ENCODE measurements at places on chromosomes 16 and 17. TPM values are rescaled to one million over a fixed set of nuclear protein-coding genes. Genes with fewer than 3 reads are reported as not detected.

Gene KLHL10
- not detected for total RNA-seq

DNA sequence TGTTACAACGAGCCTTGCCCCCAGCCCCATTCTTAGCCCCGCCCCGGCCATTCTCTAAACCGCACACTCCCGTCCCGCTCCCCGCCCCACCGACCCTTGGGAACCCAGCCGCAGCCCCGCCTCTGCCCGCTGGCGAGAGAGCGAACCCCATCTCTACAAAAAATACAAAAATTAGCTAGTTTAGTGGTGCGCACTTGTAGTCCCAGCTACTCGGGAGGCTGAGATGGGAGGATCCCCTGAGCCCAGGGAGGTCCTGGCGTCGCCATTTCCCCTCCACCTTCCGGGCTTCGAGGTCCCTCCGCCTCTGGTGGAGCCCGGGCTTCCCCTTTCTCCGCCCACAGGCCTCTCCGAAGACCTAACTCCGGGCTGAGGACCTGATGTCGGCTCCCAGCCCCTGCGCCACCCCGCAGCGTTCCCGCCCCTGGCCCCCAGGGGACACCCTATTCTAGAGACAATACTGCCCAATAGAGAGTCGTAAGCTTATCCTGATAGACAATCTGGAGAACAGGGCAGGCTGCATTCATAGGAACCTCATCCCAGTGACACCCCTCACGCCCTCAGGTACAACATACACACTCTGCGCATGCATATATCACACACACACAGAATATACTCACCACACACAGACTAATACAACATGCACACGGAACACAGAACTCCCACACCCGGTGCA, 480 bp upstream of the PROCA1 start:
- peak; percentile 41 for DNase-seq

Gene TM4SF5
- total RNA-seq = not detected

DNA sequence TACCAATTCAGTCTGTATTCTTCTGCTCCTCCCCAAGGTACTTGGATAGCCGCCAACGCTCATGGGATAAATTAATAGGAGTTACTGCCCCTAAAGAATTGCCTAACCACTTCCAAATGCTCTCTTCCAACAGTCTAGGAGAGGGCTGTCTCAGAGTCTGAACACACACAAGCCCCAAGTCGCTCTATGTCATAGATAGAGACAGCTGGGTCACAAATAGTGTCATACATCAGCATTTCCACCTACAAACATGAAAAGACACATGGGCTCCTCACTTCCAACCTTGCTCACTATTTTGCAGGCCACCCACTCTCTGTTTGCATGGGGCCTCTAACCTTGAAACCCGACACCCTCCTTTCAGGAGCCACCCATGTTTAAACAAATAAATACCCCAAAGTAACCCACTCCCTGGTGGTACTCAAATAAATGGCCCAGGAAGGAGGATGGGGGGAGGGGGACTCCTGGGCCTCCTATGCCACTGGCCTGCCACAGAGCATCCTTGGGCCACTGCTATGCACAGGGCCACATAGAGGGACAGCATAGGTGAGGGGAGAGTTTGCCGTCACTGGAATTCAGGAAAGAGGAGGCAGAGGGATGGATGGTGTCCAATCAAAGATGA, 265.9 kb downstream of the SOX9 start:
- no peak for DNase-seq

Gene IRX5
- 93.0 TPM for total RNA-seq

Gene UMOD
- not detected for total RNA-seq

Gene WNK4
- total RNA-seq = 1.6 TPM

- DNase-seq = no peak
These were observed 18.3 kb downstream of the CCDC182 start for GRCh38 chr17:57726838-57727237.

DNA sequence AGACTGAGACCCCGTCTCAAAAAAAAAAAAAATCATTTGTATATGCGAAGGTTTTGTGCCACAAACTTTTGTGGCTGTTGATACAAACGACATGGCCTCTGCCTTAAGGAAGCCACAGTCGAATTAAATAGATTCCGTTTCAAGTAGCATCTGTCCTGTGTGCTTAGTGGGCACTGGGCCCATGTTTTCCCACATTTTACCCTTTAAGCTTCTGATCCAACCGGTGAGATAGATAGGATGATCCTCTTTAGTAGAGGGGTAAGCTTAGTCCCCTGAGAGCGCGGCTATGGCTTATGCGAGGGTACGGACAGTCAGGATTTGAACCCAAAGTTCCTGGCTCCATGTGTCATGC, 776 bp upstream of the TMEM219 start:
- DNase-seq = no peak

Gene PDIA2
- total RNA-seq = 0.78 TPM
